ENCODE measurements at places on chromosomes 7 and 10. TPM values are rescaled to one million over a fixed set of nuclear protein-coding genes. Genes with fewer than 3 reads are reported as not detected.

Gene HYAL4
- not detected for total RNA-seq

Gene ANKRD61
- total RNA-seq = not detected

Gene NANOS1
- total RNA-seq = 2.2 TPM

Gene IDI2
- not detected for total RNA-seq

Gene GIMAP8
- total RNA-seq = 15.2 TPM

Gene GALNT17
- total RNA-seq = 27.0 TPM

Gene BHLHA15
- not detected for total RNA-seq

Gene MACROH2A2
- total RNA-seq = 15.2 TPM

Gene SLC29A4
- total RNA-seq = 2.7 TPM

Gene CTNNA3
- total RNA-seq = 26.1 TPM

Gene RASA4B
- 6.1 TPM for total RNA-seq

Gene GDF2
- not detected for total RNA-seq

Gene DDX50
- 63.4 TPM for total RNA-seq

Gene LIPN
- not detected for total RNA-seq

Gene ZNF853
- 6.6 TPM for total RNA-seq

Gene ZNF503
- total RNA-seq = 12.1 TPM

Gene PTEN
- total RNA-seq = 308 TPM

Gene VKORC1L1
- 24.0 TPM for total RNA-seq

Gene NRCAM
- 9.7 TPM for total RNA-seq

Gene NRP1
- 172 TPM for total RNA-seq

Gene TSPAN13
- total RNA-seq = 26.2 TPM

Gene DENND2A
- 34.4 TPM for total RNA-seq

Gene MBL2
- total RNA-seq = not detected

Gene SDK1
- 15.1 TPM for total RNA-seq

Gene SRGN
- total RNA-seq = 67.7 TPM

Gene DYNC1I1
- total RNA-seq = 2.2 TPM

Gene AIFM2
- 1.7 TPM for total RNA-seq

Gene ZPBP
- 0.21 TPM for total RNA-seq

Gene FEZF1
- total RNA-seq = not detected

Gene BMPER
- total RNA-seq = 18.9 TPM

Gene IL15RA
- total RNA-seq = 3.5 TPM

Gene CYP2W1
- total RNA-seq = 7.5 TPM

Gene FANK1
- total RNA-seq = 2.0 TPM

Gene BLVRA
- total RNA-seq = 16.2 TPM

Gene FOXK1
- 22.2 TPM for total RNA-seq

Gene HOXA9
- 19.8 TPM for total RNA-seq

Gene TRIM73
- 3.8 TPM for total RNA-seq

Gene ZNF117
- 52.5 TPM for total RNA-seq

Gene ITIH5
- 97.6 TPM for total RNA-seq

Gene LRMDA
- 17.7 TPM for total RNA-seq

Gene PPP1R3C
- 129 TPM for total RNA-seq

Gene SLIT1
- 0.58 TPM for total RNA-seq

Data from urinary bladder (tissue), 4 donors.